AG20443 (cell line): ENCODE measurements at places on chromosomes 13 and 19.

GRCh38 chr19:412356-413355 lies 3.7 kb upstream of the C2CD4C start:
- no peak for DNase-seq

DNA sequence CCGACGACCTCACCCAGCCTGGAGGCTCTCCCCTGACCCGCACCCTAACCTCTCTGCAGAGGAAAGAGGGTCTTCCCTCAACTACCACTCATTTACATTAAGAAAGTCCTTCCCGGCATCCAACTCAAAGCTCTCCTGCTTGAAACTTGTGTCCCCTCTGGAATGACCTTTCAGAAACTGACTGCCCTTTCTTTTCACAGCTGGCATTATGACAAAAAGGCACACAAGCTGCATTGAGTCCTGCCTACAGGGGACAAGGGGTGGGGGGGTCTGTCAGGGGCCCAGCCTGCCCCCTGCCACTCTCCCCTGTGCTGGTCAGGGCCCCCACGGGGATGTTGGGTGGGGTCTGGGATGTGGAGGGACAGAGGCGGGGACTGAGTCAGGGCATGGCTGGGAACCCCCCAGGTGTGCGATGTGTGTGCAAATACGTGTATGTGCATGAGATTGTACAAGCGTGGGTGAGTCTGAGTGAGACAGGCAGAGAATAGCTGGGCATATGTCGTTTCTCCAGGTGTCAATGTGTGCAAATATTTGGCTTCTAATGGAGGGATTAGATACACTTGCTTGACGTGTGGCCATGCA lies 2.0 kb downstream of the COL5A3 start:
- DNase-seq: no peak

- peak; percentile 68 for DNase-seq
Measured at GRCh38 chr19:55068950-55069864, 6.3 kb upstream of the RDH13 start.

GRCh38 chr13:44972956-44973581 lies 16.2 kb downstream of the NUFIP1 start:
- DNase-seq: peak; percentile 41

DNA sequence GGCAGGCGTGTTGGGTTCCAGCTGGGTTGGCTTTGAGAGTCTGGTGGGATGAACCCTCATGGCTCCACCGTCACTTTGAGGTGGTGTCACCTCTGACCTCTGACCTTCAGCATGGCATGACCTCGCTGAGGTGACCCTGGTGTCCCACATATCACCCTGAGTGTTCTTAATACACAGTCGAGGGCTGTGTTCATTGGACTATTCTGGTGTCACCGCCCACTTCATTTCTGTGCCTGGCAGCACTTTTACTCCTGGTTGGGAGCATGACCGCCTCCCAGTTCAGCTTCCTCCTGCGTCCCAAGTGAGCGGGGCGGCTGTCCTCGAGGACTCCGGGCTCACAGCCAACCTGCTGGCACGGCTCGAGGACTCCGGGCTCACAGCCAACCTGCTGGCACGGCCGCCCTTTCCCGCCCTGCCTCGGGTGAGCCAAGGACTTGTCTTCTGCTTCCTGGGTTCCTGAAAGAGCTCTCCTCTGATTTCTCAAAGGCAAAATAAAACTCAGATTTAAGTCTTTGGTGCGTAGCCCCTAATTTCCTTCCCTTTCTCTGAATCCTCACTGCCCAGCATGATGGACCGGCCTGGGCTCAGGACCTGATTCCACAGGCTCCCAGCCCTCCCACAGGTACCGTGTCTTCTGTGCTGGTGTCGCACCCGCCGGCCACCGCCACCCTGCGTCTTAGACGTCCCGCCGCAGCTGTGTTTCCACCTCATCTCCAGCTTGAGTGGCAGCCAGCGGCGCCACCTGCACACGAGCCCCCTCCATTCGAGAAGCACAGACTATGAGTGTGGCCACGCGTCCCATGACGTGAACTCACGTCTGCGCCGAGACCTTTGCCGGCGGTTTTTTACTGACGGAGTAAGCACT lies 10.4 kb downstream of the ATP4B start:
- no peak for DNase-seq

- DNase-seq: no peak
Measured at GRCh38 chr13:91053318-91054065, 294.0 kb upstream of the MIR17HG start.

DNA sequence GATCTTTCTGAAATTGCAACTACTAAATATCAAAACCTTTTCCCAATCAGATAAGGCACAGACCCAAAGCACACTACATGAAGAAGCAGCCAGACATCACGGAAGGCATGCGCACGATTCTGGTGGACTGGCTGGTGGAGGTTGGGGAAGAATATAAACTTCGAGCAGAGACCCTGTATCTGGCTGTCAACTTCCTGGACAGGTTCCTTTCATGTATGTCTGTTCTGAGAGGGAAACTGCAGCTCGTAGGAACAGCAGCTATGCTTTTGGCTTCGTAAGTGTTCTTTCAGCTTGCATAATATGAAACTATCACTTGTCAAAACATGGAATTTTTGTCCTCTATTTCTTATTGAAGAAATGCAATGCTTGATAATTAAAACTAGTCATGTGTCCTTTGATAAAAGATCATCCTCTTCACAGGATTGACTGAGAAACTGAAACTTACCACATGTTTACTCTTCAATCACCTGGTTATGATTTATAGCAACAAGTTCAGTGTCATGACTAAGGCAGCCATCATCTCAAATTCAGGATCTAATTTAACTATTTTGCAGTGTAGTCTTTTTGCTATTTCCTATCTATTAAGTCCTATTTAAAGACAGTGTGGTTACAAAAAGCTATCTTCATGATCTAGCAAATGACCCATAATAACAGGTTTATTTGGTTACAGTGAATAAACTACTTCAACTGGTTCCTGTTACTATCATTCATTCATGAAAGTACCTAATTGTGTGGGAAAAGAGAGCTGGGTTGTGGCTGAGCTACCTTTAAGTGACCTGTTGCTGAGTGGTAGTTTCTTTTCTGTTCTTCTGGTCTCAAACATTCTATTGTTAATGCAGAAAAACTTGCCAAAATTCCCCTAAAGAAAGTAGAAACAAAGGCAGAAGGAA lies 6.5 kb downstream of the CCNA1 start:
- DNase-seq: no peak

DNA sequence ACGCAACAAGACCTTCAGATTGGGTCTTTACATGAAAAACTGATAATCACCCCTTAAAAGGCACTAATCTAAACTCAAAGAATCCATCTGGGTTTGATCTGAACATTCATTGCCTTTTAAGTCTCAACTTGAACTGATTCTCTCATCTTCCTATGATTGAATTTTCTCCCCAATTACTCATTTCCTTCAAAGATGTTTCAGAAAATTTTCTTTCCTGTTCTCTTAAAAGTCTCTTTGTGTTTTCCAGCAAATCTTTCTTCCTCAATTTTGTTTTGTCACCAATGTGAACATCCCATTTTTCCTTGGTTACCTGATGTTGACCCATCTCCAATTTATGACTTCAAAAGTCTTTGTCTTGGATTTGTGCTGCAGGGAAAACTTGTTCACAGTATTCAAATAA lies 234.3 kb downstream of the DACH1 start:
- no peak for DNase-seq

GRCh38 chr19:7513809-7514642 lies 1.9 kb upstream of the ZNF358 start:
- DNase-seq: no peak
